Kidney epithelial cell (primary cell): ENCODE measurements at places on chromosomes 4 and X. TPM values are rescaled to one million over a fixed set of nuclear protein-coding genes. Genes with fewer than 3 reads are reported as not detected.

DNA sequence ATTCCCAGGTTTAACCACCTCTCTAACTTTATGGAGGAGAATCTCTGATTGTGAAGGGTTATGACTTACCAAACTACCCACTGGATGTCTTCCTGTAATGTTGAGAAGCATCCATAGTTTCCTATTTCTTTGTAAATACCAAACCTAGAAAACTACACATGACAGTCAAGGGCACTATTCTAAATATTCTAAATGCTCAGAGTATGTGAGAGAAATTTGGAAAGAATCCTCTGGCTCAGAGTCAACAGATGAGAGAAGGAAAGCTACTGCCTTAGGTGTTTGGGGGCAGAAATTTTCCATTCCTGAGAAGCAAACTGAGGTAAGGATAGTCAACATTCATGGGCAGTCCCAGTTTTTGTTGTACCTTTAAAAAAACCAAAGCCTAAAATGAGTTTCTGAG, 155.8 kb downstream of the KCNIP4 start:
- DNase-seq, result no peak

- DNase-seq, result no peak
Observed at GRCh38 chrX:150696866-150697265, 3.7 kb downstream of the MTMR1 start.

GRCh38 chr4:133777661-133778060, 423.9 kb downstream of the PABPC4L start:
- DNase-seq, result no peak

DNA sequence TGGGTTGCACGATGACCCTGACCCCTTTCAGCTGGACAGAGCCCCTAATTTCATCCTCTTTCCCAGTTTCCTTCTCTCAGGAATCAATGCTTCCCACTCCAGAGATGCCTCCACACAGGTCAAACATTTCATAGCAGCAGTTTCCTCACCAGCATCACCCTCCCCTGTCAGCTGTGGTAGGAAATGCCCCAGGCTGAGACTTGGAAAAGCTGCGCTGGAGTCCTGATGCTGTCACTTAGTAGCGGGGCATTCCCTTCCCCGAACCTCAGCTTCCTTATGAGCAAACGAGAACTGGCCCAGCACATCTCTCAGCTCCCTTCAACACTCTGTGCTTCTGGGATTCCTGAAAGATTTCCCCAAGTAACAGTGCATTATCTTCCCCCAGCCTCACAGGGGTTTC, 2.7 kb downstream of the GJB1 start:
- DNase-seq, result no peak

- DNase-seq, result no peak
Observed at GRCh38 chr4:67755974-67756373, 1.8 kb upstream of the GNRHR start.

DNA sequence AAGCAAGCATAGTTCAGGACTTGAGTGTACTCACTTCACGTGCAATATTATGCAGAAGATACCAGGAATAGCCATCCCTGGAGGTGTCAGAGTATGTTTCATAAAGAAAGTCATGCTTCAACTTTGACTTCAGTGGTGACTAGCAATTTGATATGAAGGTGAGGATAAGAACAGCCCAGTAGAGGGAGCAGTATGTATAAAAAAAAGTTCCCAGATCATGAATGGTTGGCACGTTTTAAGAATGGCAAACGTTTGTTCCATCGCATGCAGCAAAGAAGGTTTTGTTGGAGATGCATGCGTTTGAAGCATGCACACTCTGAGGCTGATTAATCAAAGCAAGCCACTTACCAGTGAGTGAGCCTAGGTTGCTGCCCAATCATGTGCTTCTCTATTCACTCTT, 33.5 kb upstream of the SLITRK4 start:
- DNase-seq, result no peak

CCNA2 gene
- 7.2 and 9.2 TPM in 2 replicates for total RNA-seq

- no peak for DNase-seq
Observed at GRCh38 chrX:100328351-100328750, 81.7 kb downstream of the PCDH19 start.

GRCh38 chrX:43663173-43663572, 7.1 kb downstream of the MAOA start:
- DNase-seq, result no peak

- DNase-seq, result no peak
Observed at GRCh38 chrX:5306654-5307121, 922.0 kb downstream of the NLGN4X start.

- no peak for DNase-seq
Observed at GRCh38 chr4:165630671-165631070, 242.4 kb upstream of the TLL1 start.

- DNase-seq, result peak; percentile 93
Observed at GRCh38 chr4:158161551-158162354, 11.1 kb downstream of the GASK1B start.

DNA sequence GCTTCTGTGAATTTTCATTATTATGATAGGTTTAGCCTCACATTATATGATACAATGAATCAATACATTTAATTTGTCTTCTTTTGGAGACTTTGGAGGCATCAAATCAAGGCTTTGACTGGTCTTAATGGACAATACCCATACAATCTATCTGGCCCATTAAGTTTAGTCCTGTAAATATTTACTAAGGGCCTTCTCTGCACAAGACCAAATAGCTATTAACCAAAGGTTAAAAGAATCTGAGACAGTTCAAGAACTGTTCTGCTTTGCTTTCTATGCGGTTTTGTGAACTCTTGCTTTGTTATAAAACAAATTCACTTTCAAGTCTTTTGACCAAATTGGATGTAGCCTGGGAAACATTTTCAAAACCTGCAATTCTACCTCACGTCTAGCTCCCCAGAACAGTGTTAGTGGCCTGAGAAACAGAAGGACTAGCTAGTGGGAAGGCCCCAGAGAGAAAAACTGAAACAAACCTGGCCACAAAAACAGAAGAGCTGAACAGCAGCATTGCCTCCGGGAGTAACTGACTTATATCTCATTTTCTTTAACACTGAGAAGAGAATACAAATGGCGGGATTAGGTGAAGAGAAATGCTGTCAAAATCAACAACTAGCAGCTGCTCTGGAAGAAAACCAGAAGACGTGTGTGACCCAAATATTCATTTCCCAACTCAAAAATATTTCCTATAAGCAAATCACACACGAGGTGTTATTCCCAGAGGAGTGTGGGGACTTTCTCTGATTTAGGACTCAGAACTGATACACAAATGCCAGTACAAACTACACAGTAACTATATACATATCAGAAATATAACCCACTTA, 548 bp downstream of the TLR1 start:
- no peak for DNase-seq

MAPK10 gene
- total RNA-seq, result 1.6 and 2.7 TPM in 2 replicates

DNA sequence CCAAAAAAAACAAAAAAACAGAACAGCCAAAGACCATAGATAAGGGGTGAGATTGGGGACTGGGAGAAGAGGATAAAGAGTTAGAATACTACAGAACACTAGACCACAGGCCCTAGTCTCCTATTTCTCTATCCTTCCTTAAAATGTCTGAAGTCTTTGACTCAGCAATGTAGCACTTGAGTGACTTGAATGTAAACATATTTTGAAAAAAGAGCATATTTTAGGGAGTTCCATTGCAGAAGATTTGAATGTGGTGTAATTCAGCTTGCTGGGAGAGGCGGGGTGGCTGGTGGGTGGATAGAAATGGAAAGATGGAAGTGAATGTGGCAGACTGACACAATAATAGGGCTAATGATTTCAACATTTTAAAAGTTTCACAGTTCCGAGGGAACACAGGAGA, 144.9 kb downstream of the CHIC2 start:
- no peak for DNase-seq

DNA sequence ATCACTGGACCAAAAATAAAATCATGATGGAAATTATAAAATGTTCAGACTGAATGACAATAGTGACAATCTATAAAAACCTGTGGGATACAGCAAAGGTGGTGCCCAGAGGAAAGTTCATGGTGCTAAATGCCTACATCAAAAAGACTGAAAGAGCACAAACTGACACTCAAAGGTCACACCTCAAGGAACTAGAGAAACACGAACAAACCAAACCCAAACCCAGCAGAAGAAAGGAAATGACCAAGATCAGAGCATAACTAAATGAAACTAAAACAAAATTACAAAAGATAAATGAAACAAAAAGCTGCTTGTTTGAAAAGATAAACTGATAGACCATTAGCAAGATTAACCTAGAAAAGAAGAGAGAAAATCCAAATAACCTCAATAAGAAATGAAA, 78.7 kb downstream of the ANAPC10 start:
- no peak for DNase-seq

GRCh38 chr4:78776079-78776728, at the start of gene BMP2K:
Gene BMP2K (plus strand): TSS chr4:78776350. CDS start chr4:78776544, 194 bp downstream.
- no peak for DNase-seq

DNA sequence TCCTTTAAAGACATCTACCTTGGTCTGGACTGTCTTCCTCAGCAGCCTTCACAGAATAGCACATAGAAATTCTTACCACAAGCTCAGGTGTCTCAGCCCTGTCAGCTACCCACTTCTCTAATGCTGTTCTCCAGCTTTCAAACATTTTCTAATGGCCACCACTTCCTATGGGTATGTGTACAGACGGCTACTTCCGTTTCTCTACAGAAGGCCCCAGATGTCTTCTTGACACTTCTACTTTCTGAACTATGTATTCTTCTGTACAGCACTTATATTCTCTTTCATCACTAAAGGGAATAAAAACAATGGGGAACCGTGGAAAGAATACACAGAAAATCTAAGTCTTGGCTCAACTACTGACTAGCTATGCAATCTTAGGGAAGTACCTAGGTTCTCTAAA, 13.3 kb downstream of the OPHN1 start:
- no peak for DNase-seq

- no peak for DNase-seq
Observed at GRCh38 chrX:4627414-4627813, 914.0 kb upstream of the PRKX start.

DNA sequence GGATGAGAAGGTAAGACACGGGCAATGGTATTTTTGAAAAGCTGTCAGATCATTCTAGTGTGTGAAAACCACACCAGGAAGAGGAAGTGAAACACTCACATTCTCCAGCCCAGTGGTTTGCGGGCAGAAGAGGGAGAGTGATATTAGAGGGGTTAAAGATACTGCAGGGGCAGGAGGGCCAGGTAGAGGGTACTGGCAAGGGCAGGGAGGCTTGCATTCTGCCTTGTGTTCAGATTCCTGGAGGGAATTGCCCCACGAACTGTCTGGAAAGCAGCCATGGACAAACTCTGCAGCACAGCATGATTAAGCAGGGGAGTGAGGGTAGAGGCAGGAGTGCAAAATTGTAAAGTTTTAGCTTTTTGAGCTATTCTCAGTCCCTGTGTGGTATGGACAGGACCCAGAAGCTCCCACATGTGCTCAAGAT, 30.9 kb downstream of the NIPAL1 start:
- DNase-seq, result no peak

DNA sequence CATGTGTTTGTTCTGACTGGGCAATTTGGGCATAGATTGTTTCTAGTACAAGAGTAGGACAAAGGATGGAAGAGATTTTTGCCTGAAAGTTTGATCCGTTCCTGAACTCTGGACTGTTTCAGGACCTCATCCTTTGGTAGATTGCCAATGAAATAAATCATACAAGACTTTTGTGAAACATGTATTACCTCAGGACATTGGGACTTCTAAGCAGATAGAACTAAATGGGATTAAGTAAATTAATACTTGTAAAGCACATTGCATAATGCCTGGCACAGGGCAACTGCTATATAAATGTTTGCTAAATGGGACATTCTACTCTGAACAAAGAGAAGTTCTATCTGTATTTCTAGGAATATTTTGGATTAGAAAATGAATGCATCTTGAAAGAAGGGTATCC, 164.8 kb upstream of the RPS6KA3 start:
- DNase-seq, result no peak

SLC25A53 gene
- total RNA-seq, result 3.4 and 7.7 TPM in 2 replicates

DNA sequence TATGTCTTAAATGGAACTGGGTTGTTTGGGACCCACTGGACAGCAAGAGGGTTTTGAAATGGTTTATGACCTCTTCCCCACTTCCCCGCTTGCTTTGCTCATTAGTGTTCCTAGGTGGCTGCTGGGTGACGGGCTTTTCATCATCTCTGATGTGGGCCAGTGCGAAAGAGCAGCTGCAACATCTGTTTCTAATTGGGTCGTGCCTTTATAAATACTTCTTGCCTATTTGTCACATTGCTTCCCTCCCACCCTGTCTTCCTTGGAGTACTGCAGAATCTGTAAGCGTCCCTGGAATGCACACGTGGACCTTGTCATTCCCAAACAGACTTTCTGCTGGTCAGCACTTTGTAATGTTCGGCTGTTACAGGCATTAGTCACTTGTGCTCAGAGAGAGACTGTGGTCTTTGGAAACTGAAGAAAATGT, 35.2 kb downstream of the SEPTIN11 start:
- peak; percentile 97 for DNase-seq

AFM gene
- total RNA-seq, result not detected in 2 replicates

DNA sequence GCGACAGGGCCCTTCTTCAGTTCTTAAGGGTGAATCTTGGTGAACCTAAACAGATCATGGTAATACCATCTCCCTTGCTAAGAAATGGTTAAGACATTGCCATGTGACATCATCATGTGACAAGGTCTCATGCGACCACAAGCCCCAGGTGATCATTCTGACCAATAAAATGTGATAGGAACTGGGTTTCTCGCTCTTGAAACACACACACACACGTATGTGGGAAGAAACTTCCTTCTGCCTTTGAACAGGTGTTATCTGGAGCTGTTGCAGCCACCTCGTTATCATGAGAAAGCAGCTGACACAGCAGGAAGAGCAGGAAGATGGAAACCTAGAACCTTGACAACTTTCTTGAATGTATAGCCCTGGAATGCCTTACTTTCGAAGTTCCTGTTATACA, 10.2 kb downstream of the SOD3 start:
- no peak for DNase-seq

GRCh38 chr4:8200302-8200975, 1.3 kb downstream of the SH3TC1 start:
- DNase-seq, result no peak

GRCh38 chrX:107710617-107711391, 64.8 kb downstream of the TSC22D3 start:
- peak; percentile 89 for DNase-seq

DNA sequence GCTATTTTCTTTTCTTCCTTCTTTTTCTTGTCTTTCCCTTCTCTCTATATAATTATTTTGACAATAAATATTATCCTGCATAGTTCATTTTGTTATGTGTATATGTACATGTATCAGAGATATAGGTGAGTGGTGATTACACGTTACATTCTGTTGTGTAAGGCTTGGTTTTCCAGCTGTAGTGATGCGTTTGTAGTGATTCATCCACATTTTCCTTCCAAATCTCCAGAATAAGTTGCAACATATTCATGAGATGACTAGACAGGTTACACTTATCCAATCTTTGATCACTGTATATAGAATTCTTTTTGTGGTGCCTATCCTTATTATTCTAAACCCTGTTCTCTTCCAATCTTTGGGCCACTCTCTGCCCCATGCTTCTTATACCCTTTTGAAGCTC, 540.2 kb downstream of the GBA3 start:
- DNase-seq, result no peak

DNA sequence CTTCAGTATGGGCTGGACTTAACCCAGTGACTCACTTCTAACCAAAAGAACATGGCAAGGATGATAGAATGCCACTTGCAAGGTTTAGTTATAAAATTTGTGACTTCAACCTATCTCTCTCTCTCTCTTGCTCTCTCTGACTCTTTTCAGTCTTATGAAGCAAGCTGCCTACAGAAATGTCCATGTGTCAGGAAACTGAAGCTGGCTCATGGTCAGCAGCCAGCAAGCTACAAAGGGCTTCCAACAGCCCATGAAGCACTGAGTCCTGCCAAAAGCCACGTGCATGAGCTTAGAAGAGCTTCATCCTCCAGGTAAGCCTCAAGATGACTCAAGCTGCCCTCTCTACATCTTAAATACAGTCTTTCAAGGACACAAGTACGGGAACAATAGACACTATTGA, 100.3 kb downstream of the HS3ST1 start:
- no peak for DNase-seq
